Hematopoietic multipotent progenitor cell treated with erythropoietin and hydrocortisone succinate and interleukin-3 and kit ligand, for 8 days (in vitro differentiated cells): ENCODE measurements at places on chromosomes 16 and 17.

GRCh38 chr16:68411086-68411485 lies 37.2 kb downstream of the SMPD3 start:
- DNase-seq = no peak

- DNase-seq = no peak
Measured at GRCh38 chr17:49935526-49936210, 33.3 kb upstream of the DLX4 start.

- DNase-seq = no peak
Measured at GRCh38 chr16:69250081-69250480, 61.1 kb upstream of the VPS4A start.

GRCh38 chr16:27531186-27531585 lies 18.5 kb downstream of the GTF3C1 start:
- no peak for DNase-seq

GRCh38 chr17:59680314-59680713 lies 26.9 kb downstream of the PTRH2 start:
- DNase-seq = no peak

- peak; percentile 55 for DNase-seq
Measured at GRCh38 chr17:79930877-79931816, 91.9 kb upstream of the CBX4 start.

DNA sequence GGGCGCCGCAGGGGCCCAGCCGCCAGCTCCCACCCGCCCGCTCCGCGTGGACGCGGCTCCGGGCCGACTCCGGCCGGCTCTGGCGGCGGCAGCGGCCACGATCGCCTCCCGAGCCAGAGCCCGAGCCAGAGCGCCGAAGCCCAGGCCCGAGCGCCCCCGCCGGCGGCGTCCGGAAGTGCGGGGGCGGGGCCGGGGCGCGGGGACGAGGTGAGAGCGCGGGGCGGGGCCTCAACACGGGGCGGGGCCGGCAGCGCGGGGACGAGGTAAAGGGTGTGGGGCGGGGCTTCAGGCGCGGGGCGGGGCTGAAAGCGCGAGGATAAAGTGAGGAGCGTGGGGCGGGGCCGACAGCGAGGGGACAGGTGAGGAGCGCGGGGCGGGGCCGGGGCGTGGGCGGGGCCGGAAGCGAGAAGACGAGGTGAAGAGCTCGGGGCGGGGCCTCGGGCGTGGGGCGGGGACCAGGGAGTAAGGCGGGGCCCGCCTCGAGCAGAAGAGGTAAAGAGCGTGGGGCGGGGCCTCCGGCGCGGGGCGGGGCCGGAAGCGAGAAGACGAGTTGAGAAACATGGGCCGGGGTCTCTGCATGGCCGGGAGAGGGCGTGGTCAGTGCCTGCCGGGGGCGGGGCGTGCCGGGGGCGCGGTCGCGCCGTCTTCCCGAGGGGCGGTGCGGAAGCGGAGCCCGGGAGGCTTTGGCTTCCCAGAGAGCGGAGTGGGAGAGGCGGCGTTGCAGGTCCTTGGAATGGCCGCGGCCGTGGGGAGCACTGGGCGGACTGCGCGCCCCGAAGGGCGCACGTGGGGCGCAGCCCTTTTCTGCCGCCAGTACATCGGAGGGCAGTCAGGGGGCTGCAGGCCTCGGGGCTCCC lies at the start of gene AXIN1:
AXIN1 (minus strand) TSS at position 177 of the 857 bp plus-strand sequence. CDS start 5,698 bp downstream, outside the sequence.
- peak; percentile 96 for DNase-seq

- DNase-seq = no peak
Measured at GRCh38 chr17:33858121-33858520, 397.0 kb upstream of the CCL2 start.

DNA sequence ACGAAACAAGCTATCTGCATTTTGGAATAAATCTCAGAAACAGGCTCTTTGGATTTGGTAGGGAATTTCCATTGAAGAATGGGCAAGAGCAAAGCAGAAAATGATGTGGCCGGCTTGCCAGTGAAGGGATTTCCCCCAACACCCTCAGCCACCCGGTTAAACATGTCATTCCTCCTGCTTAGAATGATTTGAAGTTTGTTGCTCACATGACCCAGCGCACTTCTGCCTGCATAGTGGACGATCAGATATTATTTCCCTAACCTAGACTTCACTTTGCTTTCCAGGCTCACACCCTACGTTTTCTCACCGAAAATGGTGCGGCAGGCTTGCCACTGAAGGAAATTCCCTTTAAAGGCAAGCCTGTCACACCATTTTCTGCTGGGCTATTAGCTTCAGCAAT lies 170.7 kb downstream of the CDH11 start:
- DNase-seq = no peak

DNA sequence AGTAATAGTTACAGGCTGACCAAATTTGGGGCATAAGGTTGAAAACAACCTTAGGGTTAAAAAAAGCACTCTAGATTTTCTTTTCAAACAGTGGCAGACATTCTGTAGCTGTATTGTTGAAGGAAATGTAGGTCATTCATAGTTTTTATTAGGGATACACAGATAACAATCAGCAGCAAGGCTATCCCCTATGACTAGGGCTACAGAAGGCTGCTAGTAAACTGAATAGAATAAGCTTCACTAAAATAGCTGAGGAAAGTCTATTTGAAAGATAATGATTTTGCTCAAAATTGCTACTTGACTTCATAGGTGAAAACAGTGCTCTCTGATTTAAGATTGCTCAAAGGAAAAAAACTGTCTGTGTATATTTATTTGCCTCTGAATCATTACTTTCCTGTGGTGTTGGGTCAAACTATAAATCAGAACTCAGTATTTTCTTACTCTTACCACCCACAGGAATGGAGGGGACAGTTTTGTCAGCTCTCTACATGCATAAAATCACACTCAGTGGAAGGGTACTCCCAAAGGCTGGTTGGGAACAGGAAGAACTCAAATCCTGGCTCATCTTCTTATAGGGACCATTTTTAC lies 24.8 kb downstream of the RPGRIP1L start:
- no peak for DNase-seq

DNA sequence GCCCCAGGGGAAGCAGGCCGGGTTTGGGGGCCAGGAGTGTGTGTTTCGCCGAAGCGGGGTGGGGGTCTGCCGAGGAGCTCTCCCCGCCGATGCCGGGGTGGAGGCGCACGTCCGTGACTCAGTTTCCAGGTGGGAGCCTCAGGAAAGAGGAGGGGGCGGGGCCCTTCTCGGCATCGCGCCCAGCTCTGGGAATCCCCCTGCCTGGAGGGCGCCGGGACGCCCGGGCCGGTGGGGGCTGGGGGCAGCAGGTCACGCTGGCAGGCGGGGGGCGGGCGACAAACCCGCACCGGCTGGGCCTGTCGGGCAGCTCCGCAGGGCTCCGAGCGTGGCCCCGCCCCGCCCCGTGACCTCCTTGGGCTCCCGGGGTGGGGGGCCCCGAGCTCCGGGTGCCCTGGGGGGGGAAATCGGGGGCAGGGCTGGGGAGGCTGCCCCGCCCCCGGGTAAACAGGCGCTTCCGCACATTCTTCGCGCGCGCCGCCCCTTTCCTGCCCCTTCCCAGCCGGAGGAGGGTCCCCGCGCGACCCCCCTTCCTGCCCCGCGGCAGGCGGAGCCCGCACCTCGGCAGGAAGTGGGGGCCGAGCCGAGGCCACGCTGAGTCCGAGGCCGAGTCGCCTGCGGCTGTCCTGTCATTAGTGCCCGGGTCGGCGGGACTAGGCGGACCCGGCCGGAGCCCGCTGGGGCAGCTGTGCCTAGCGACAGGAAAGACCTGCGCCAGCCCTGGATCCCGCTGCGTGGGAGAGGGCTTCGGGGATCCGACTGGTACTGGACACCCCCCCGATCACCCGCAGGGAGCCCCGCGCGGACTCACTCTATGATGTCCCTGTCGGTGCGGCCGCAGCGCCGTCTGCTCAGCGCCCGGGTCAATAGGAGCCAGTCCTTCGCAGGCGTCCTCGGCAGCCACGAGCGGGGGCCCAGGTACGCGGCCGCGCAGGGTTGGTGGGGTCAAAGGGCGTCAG lies 9.3 kb downstream of the RIPOR1 start:
- DNase-seq = peak; percentile 27

- no peak for DNase-seq
Measured at GRCh38 chr16:12899529-12900143, 1.8 kb upstream of the SHISA9 start.

DNA sequence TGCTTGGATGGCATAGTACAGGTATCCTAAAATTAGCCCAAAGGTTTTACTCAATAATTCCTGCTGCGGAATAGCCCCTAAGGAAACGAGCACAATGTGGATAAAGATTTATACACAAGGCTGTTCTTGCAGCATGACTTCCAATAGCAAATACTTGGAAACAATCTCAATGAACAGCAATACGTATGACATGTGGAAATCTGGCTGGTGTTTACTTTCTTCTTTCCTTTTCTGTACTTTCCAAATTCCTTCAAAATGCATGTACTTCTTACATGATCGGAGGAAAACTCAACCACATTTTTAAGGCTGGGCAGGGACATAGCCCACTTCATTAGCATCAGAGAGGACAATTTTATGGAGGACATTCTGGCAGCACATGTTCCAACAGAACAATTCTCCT lies 86.6 kb downstream of the C16orf95 start:
- DNase-seq = no peak

DNA sequence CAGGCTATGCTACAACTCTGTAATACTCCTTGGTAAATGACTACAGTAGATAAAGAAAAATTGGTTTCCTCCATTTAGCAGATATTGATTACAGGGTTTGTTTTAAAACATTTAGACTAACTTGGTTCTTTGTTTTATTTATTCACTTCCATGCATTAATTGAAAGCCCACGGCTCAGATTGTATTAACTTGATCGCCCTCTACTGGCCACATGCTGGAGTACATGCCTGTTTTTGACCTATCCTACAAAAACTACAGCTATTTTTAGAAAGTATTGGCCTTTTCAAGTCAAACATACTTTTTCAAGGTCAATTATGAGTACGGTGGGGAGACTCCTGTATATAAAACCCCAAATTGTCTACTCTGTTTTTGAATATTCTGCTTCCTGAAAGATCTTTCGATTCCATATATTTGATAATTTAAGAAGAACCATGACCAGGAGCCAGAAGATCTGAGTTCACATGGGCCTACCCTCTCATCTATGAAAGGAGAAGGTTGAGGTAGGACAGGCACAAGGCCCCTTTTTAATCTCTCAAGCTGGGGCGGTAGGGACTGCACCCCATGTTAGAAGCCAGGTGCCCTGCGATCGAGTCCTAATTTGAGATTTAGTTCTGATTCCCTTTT lies 51.8 kb downstream of the CA10 start:
- peak; percentile 48 for DNase-seq

DNA sequence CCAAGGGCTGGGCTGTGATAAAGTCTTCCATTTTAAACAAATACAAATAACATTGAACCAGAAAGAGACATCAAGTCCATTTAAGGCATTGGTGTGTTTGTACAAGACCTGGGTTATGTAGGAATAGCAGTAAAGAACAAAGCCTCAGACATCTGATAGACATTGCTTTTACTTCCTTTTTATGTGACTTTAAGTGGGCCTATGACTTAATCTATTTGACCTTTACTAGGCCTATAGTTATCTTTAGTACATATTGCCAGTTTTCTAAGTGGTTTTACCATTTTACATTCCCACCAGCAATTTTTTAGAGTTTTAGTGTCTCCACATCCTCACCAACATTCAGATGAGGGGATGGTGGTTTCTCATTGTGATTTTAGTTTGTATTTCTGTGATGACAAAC lies 298.8 kb downstream of the ZFHX3 start:
- no peak for DNase-seq

DNA sequence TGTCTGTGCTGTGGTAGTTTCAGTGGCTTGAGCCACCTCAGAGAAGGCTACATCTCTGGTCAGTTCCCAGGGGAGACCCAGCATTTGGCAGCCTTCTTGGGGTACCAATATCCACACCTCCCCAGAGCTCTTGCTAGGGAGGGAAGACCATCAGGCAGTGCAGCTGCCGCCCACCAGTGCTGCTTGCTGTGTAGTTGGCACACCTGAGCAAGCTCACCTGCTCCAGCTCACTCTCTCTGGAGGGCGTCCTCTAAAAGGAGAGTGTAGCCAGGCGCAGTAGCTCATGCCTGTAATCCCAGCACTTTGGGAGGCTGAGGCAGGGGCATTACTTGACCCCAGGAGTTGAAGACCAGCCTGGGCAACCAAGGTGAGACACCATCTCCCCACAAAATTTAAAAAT lies 29.8 kb downstream of the CDIP1 start:
- no peak for DNase-seq

DNA sequence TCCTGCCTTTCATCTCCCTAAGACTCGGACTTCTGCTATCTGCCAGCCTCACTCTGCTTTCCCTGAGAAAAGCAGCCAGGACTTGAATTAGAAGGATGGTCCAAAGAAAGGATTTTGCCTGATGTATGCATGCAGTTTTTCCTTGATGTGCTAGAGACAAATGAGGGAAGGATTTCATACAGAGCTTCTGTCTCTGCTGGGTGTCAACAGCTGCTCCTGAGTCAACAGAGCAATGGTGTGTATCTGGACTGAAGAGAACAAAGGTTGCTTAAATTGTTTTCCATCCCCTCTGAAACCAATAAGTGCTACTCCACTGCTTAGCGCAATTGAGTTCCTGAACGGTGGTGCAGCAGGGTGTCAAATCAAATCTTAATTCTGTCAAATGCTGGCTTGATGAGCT lies 680.6 kb upstream of the C16orf82 start:
- no peak for DNase-seq

- DNase-seq = no peak
Measured at GRCh38 chr16:55508271-55508921, 476 bp upstream of the LPCAT2 start.

DNA sequence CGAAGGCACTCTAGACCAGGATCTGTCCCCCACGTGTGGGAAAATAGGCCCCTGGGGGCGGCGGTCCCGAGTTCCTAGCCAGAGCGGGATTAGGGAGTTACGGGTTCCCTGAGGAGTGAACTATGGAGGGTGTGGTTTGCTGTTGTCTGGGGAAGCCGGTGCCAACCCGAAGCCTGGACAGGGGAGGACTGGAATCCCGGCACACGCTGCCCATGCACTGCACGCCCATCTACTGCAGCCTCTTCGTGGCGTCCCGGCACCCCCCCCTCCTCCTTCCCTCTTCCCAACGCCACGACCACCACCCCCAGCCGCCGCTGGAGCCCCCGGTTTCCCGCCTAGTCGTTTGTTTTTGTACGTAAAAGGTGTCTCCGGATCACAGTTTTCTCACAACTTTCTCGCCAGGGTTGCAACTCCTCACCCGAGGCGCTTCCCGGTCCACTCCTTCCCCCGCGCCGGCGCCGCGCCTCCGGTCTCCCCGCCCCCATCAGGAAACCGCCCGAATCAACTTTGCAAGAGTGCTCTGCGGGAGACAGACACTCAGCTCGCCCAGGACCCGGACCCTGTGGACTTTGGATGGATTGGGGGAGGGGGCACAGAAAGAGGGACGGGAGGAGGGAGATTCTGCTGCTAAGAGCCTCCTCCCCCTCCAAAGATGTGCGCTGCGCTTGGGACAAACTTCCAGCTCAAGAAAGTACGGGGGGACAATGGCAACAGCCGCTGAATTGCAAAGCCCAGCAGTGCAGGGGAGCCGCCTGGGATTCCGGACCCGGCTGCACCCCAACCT lies 1.4 kb upstream of the LHX1 start:
- no peak for DNase-seq

- no peak for DNase-seq
Measured at GRCh38 chr17:9538626-9539025, 37.0 kb downstream of the STX8 start.
